ENCODE measurements at places on chromosomes 7 and 10. TPM values are rescaled to one million over a fixed set of nuclear protein-coding genes. Genes with fewer than 3 reads are reported as not detected.

The EPHA1 gene
- not detected for total RNA-seq

The CHCHD2 gene
- 323 TPM for total RNA-seq

The SLC26A4 gene
- 4.9 TPM for total RNA-seq

The CYP2C19 gene
- not detected for total RNA-seq

The PNLIPRP3 gene
- not detected for total RNA-seq

The SNCG gene
- 53.1 TPM for total RNA-seq

The AOC1 gene
- total RNA-seq = not detected

The RASA4B gene
- 3.8 TPM for total RNA-seq

The SGPL1 gene
- total RNA-seq = 18.8 TPM
